ENCODE measurements at places on chromosomes 11 and 22.

DNA sequence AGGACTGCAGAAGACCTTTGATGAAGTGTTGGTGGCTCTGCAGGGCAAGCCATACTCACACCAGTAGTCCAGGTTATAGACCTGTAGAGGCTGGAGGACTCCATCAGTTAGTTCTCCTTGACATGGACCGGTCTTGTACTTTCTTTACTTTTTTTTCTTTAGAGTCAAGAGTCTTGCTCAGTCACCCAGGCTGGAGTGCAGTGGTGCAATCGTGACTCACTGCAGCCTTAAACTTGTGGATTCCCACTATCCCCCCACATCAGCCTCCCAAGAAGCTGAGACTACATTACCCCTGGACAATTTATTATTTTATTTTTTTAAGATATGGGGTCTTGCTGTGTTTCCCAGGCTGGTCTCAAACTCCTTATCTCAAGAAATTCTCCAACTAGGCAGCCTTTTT is 49.6 kb upstream of the E2F8 start:
- DNase-seq: no peak

- DNase-seq: no peak
These were observed 43.8 kb downstream of the SC5D start for GRCh38 chr11:121336279-121336937.

DNA sequence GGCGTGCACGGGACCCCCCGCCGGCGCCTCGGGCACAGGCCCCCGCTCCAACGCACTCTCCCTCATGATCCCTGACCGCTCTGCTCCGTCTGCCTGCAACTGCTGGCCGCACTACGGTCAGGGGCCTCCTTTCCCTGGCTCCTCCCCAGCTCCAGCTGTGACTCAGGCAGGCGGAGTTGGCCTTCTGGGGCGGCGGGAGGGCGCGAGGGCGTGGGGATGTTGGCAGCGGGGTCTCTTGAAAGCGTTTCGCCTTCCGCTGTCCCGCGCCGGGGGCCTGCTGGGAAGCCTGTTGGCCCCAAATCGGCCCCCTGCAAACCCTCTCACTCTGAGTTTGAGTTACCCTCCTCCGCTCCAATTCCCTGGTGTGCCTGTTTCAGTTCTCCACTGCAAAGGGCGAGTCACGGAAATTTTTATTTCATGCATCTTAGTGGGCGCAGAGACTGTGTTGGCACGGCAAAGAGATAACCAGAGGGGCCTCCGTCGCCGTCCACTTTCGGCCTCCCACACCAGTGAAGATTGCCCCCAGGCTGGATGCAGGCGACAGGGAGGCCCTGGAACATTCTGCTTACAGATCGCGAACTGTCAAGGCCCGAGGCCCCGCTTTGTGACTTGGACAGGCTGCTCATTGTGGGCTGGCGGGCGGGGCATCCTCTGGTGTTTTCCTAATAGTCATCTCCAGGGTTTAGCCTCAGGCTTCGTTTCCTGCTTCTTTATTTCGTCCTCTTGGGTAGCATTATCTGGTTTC is at the start of gene CAVIN3:
CAVIN3 (minus strand) TSS at position 91 of the 745 bp plus-strand sequence; CDS start at position 66, 25 bp downstream.
- DNase-seq: peak; percentile 74

- DNase-seq: no peak
These were observed 26.9 kb downstream of the PPFIA1 start for GRCh38 chr11:70297341-70297740.

DNA sequence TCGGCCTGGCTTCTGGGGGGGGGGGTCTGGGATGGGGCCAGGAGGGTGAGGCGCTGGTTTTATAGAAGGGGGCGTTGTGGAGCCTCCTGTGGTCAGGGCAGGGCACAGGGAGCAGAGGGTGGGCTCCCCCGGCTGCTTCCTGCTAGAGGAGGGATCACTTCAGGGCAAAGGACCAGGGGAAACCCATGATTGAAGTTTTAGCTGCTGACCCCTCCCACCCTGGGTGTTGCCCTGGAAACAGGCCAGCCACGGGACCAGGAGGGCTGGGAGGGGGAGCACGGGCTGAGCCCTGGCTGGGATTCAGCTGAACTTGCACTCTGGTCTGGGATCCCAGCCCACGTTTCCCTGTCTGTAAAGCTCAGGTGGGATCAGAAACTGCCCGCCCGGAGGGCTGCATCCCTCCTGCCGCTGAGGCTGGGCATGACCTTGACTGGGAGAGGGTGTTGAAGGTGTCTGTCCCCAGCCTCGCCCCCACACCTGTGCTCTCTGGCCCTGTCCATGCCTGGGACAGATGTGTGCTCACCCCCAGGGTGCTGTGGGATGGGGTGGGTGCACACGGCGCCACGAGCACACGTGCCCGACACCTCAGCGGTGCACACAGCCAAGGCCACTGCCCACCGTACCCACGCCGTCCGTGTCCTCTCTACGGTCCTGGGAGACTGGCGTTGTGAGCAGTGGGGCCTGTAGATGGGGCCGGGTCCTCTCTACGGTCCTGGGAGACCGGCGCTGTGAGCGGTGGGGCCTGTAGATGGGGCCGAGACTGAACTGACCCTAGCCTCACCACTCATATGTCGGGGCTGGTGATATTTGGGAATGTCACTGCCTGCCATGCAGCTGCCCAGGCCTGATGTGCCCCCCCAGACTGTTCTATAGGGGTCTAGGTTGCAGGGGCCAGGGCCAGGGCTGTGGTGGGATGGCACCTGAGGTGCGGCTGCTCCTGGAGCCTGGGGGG is 2.3 kb downstream of the TSPAN4 start:
- DNase-seq: no peak

DNA sequence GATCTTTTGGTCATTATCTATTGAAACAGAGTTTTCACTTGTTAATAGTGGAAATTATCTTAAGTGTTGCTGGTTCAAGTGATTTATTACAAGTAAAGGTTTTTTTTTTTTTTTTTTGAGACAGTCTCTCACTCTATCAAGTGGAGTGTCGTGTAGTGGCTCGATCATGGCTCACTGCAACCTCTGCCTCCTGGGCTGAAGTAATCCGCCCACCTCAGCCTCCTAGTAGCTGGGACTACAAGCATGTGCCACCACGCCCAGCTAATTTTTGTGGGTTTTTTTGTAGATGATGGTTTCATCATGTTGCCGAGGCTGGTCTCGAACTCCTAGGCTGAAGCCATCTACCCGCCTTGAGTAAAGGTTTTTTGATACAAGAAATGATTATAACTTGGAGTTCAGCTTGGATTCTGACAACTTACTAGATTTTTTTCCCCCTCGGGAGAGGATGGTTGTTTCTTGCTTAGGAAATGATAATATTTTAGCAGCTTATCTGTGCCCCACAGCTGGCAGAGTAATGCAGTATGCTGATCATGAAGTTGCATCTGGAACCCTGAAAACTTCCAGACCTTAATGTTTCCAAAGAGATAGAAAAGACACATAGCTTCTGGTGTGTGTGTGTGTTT is 68.9 kb downstream of the MTMR3 start:
- no peak for DNase-seq

DNA sequence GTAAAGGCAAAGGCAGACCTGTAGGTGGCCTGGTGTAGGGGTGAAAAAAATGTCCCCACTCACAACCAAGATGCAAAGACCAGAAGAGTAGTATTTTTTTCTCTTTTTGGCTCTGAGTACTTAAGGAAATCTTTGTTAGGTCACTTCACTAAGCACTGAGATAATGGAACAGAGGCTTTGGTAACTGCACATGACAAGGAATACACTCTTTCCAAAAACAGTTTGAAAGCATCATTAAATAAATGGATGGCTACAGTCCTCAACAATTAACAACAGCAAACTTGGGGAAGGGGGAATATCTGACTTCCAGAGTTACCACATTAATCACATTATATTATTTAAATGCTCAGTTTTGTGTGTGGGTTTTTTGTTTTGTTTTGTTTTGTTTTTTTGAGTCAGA is 26.9 kb upstream of the PGM2L1 start:
- DNase-seq: no peak

DNA sequence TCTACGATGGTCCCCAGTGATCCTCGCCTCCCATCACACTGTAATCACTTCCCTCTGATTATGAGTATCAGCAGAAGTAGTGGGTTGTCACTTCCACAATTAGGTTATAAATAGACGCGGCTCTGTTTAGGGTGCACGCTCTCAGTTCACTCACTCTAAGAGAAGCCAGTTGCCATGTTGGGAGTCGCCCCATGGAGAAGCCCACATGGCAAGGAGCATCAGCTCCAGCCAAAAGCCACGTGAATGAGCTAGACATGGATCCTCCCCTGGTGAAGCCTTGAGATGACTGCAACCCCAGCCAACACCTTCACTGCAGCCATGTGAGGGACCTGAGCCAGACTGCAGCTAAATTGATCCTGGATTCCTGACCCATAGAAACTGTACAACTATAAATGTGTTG is 26.4 kb upstream of the MYOD1 start:
- DNase-seq: no peak
